Breast epithelium (tissue), 4 donors: ENCODE measurements at places on chromosomes 2 and 18.
A peak's percentile ranks its signal among the peaks of the same experiment; 100 is the strongest.

DNA sequence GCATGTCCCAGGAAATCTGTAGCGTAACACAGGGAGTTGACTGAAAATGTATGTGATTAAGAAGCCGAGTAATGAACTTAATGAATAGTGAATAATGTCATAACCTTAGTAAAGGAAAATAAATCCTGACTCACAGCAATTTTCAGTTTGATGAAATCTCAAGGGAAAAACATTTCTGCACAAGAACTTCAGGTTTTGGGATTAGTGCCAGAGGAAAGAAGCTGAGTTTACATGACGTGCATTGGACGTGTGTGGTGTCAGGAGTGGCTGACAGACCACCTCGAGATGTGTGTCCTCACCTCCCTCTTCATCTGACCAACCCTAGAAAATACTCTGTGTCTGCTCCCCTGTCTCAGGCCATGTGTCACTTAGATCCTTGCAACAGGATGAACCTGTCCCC is 39.1 kb downstream of the VWA3B start:
- DNase-seq = no peak

DNA sequence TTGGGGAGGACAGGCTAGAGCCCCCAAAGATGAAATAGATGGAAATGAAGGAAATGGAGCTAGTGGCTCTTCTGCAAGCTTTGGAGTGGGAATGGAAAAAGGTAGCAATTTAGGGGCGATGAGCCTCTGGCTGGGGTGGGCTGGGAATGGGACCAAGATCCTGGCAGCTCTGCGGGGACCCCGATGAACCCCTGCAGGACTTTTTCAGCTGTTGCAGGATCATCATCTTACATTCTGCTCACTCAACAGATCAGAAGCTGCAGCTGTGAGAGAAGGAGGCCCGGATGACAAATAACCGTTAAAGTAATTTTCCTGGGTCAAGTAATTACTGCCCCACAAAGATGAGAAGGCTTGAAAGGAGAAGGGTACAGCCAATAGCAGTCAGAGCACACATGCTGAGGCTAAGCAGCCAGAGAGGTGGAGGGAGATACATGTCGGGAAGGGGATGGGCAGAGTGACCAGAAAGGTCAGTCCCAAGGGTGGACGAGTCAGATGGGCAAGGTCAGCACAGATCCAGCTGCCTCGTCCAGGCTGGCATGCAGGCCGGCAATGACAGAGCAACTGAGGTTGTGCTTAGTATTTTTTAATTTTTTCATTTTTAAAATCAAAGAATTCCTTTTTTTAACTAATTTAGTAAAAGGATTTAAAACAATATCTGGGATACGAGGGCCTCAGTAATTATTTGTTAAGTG is 245.0 kb upstream of the RAB6C start:
- no peak for DNase-seq

GRCh38 chr18:2956056-2956455 is 56.9 kb downstream of the LPIN2 start:
- no peak for DNase-seq

- no peak for DNase-seq
These were observed 27.7 kb upstream of the SMCHD1 start for GRCh38 chr18:2627821-2628276.

- no peak for DNase-seq
These were observed 35.5 kb downstream of the LIPG start for GRCh38 chr18:49597157-49597931.

GRCh38 chr2:120830096-120830830 is 94.6 kb downstream of the GLI2 start:
- DNase-seq = no peak

DNA sequence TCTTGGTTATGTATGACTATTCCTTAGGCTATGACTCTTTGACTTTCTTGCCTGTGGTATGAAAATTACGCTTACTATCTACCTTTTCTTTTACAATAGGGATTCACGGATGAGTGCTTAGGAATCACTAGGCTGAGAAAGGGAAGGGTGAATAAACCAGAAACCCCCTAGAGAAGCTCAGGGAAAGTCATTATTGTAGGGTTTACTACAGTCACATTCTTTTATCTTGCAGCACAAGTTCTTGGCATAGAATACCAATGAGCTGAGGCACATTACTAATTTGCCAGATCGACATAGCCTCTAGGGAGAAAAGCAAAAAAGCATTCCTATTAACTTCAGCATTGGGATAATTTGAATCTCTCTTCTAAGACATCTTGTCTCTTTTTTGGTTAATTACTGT is 103.3 kb downstream of the ST6GAL2 start:
- no peak for DNase-seq

DNA sequence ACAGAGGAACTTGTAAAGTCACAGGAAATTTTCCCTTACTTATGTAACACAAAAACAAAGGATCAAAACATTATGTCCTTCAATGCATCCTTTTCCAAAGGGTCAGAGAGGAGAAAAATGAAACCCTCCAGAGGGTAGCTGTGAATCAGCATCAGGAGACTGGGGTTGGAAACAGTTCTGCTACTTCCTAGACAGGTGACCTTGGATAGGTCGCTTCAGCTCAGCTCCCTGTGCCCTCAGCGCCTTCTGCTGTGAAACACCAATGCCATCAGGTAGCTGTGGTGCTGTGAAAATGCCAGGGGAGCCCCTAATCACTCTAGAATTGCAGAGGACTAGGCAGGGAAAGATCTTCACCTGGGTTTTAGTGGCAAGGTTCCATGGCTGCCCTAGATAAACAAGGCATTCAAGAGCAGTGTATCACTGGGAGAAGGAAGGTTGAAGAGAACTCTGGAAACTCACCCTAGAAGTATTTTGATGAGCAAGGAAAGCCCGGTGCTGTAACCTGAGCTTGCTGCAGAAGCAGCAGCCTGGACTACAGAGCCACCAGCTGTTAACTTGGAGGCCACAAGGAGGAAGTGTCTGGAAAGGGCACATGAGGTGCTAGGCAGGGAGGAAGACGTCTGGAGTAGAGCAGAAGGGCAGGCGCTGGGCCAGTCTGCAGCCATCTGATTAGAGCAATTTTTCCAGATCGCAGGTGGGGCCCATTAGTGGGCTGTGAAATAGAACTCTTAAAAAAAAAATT is 100.7 kb upstream of the MCFD2 start:
- no peak for DNase-seq

GRCh38 chr2:193542762-193543161 is 1348.0 kb upstream of the TMEFF2 start:
- no peak for DNase-seq

DNA sequence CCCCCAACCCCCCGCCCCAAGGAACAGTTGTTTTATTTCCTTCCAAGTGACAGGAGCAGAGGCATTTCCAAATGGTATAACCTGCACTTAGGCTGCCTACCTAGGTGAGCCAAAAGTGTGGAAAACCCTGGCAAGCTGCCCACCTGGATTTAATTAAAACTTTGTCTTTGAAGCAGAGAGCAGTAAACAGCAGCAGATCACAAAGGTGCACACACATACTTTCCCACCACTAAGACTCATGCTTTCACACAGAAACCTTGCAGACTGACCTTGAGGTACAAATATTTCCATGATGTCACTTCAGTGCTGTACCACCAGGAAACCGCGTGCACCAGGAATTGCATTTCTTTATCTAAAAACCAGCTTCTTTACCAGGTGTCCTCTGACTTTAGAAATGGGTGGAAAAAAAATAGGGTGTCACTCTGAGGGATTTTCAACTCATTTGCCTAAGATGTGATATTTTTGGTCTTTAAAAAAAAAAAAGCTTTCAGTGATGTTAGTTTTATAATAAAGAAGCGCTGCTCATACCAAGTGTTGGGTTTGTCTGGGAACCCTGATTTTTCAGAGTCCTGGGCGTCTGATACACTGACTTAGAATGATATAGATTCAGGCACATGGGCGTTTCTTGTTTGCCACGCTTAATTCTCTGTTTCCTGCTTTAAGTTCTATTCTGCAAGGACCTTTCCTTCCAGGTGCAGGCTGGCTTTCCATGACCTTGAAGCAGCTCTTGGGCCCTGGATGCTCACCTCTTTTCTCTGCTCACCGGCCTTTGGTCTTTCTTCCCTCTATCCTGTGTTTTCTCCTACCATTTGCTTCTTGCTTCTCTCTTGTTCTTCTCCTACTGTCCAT is 70.7 kb upstream of the BCL2L11 start:
- peak; percentile 69 for DNase-seq

- DNase-seq = peak; percentile 53
These were observed 86.0 kb downstream of the RBMS1 start for GRCh38 chr2:160407393-160408172.

DNA sequence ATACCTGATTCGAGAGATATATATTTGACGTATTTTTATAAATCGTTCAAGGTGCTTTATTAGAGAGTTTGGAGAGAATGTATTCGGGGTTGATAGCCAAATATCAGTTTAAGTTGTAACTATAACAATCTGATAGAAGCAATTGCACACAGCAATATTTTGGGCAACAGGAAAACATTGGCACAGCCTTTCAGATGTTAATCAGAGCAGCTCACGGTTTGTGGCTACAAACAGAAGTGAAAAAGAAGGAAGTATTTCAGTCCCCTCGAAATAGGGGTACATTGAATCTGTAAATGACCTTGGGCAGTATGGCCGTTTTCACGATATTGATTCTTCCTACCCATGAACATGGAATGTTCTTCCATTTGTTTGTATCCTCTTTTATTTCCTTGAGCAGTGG is 20.6 kb downstream of the SERPINB10 start:
- DNase-seq = no peak

DNA sequence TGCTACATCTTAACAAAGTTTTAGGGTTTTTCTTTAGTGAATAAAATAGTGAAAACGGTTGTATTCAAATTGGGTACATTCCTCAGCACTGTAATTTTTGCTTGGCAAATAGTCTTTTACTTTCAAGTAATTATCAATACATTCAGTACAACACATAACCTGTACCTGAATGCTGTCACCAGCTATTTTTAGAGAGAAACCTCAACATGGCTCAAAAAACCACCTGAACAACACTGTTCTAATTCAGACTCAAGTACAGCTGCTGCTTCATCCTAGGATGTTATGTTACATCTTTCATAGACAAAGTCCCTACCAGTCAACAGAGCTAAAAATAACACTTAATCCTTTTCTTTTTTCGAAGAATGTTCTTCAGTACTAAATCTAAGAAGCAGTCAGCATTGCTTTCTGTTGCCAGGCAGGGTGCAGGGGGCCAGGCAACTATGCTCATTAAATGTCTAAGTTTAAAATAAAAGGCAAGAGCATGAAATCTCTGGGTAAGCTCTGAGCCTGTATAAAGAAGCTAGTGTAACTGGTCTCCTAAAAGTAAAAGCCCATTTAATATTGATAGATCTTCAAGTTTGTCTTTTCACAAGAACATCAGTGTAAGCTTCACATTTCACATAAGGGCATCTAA is 20.5 kb downstream of the PDIA6 start:
- no peak for DNase-seq

GRCh38 chr2:67712484-67712883 is 315.4 kb downstream of the ETAA1 start:
- DNase-seq = no peak

GRCh38 chr2:228819701-228820100 is 451.4 kb downstream of the PID1 start:
- DNase-seq = no peak

DNA sequence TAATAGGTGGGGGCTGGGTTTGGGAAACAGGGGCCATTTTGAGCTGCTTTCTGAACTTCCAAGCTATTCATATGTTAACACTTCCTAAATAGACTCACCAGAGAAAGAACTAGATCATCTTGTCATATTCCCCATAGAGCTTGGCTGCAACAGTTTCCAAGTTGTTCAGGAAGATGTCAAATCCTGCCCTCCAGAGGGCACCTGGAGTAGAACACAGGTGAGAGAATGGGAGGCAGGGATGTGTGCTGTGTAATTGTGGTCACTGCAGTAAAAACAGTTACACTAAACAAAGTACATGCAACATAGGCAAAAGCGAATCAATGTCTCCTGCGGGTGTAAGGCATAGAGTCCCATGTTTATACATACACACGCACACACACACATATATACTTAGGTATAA is 34.5 kb upstream of the LRRC30 start:
- DNase-seq = no peak

DNA sequence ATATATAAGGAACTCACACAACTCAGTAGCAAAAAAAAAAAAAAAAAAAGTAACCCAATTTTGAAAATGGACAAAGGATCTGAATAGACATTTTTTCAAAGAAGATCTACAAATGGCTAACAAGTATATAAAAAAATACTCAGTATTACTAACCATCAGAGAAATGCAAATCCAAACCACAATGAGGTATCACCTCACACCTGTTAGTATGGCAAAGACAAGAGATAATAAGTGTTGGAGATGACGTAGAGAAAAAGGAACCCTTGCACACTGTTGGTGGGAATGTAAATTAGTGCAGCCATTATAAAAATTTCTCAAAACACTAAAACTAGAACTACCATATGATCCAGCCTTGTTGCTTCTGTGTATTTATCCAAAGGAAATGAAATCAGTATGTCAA is 5.8 kb upstream of the CNDP1 start:
- no peak for DNase-seq

GRCh38 chr2:107363806-107364205 is 462.9 kb upstream of the RGPD4 start:
- DNase-seq = no peak

GRCh38 chr2:172449911-172450550 is 22.6 kb downstream of the ITGA6 start:
- no peak for DNase-seq

GRCh38 chr2:12424219-12424618 is 292.5 kb upstream of the TRIB2 start:
- no peak for DNase-seq

DNA sequence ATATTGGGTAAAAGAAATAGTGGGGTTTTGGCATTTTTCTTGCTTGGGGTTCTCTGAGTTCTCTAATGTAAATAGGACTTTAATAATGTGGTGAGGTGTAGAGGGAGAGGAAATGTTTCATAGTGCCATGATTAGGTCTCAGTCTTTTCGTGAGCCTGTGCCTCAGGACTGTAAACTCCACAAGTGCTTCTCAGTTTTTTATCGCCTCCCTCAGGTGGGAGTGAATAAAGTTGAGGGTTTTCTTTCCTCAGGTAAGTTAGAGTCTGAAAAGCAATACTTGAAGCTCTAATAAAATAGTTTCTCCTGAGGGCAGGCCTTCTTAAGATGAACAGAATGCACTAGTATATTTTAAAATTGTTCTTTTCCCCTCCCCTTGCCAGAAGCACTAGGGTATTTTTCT is 243.1 kb upstream of the SETBP1 start:
- no peak for DNase-seq

GRCh38 chr2:155692106-155692505 is 640.4 kb downstream of the NR4A2 start:
- no peak for DNase-seq
